ENCODE measurements at places on chromosomes 5 and 9.

DNA sequence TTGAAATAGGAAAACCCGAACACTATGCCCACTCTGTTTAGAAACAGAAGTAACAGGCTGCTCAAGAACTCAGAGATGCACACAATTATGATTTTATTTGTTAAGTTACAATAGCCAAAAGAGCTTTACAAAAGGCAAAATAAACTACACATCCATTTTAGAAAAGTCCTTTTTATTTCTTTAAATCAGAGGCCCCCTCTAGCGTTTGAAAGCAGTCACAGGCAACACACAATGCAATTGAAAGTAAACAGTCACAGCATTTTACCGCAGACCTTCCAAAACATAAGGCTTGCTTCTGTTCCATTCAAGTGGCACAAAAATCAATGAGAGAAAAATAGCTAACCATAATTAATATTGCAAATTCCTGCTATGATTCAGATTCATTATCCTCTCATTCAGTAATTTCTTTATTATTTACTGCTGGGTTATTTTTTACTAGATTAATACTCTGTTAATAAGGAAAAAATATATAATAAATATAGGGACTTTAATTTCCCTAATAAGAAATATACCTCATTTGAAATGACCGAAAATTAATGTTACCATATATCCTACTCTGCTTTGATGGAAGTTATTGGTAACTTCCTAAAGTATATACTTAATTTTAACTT is 78.3 kb downstream of the CEP120 start:
- peak; percentile 19 for DNase-seq

DNA sequence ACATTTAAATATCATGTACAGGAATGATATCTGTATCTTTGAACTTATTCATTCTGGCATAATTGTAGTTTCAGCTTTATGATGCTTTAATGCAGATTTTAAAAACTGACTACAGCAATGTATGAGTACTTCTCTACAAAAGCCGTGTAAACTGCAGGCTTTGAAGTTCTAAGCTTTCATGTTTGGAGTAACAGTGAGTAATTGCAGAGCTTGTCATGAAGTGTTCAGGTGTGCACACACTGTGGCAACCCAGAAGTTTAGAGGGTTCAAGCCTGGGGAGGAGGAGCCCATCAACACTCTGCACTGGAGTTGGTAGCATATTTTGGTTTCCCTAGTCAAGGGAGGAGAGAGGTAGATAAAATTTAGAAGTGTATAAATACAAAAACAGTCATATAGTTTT is 130.9 kb downstream of the CD180 start:
- DNase-seq = no peak

GRCh38 chr5:143775258-143775657 is 36.7 kb upstream of the HMHB1 start:
- DNase-seq = no peak

- no peak for DNase-seq
Observed at GRCh38 chr5:116616876-116617275, 42.3 kb upstream of the SEMA6A start.

DNA sequence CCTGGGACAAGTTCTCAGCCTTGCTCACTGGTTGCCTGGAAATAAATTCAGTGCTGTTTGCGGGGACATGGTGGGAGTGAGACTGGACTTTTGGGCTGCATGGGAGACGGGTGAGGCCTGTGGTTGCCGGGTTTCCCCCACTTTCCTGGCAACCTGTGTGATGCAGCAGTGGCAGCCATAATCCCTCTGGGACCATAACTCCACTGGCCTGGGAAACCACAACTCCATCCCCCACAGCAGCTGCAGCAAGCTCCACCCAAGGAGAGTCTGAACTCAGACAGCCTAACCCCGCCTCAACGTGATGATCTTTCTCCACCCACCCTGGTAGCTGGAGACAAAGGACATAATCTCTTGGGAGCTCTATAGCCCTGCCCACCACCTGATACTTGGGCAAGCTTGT is 349.9 kb downstream of the PIK3R1 start:
- DNase-seq = no peak
